ENCODE measurements at places on chromosomes 2 and 18.

- DNase-seq = no peak
Measured at GRCh38 chr2:230930149-230930780, 5.2 kb upstream of the GPR55 start.

DNA sequence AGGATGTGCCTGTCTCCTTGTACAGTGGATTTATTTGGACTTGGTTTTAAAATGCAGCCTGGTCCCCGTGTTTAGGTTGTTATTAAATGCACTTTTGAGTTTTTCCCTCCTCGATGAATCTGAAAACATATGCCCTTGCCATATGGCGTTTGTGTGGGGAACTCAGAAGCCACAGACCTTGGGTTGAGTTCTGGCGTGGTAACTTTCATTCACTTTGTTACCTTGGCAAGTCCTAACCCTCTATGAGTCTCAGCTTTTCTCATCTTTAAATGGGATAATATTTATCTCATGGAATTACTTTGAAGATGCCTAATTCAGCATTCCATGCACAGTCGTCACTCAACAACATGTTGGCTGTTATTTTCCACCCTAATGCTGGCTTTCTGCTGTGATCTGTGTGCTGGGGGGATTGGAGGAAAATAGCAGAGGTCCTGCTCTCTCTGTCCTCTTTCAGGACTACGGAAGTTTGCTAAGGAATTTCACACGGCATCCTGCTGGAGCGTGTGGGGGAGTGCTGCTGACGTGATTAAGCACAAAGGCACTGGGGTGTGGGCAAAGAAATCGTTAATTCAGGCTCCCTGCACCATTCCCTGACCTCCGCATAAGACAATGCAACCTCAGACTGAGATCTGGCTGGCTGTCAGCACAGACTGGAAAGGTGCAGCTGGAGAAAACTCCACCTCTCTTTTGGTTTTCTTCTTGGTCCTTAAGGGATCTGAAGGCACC, 61.7 kb downstream of the LDLRAD4 start:
- no peak for DNase-seq

- no peak for DNase-seq
Measured at GRCh38 chr2:168550670-168551069, 94.6 kb downstream of the CERS6 start.

- DNase-seq = no peak
Measured at GRCh38 chr2:156505696-156506095, 69.5 kb downstream of the GPD2 start.

DNA sequence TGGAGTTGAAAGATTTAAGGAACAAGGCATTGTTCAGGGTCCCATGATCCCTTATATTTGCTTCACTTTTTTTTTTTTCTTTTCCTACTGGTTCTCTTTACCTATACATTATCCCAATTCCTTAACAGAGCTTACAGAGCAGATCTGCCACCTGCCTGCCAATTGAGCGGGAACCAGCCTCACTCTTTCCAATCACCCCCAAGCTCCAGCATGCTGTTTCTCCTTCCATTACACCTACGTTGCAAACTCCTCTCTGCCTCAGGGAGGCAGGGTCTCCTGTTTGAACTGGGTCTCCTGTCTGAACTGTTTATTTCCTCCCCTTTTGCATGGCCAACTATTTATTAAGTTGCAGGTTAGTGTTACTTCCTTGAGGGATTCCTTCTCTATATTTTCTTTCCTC, 77.2 kb upstream of the SLC38A11 start:
- DNase-seq = no peak

GRCh38 chr2:9141091-9141667, 65.4 kb upstream of the ASAP2 start:
- no peak for DNase-seq

DNA sequence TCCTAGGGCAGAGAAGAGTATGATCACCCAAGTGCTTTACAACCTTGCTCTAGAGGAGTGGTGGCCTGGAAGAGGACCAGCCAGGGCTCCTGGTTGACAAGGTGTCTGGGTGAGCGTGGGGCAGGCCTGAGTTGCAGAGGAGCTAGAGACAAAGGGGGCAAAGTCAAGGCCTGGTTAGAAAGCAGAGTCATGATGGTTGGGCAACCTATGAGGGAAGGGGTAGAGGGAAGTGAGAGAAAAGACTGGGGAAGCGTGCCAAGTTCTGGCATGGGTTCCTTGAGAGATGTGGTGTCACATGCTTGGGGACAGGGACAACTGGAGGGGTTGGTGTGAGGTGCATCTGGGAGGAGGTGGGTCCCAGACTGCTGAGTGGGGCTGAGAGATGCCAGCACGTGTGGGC, 13.5 kb downstream of the ZFP36L2 start:
- peak; percentile 47 for DNase-seq

DNA sequence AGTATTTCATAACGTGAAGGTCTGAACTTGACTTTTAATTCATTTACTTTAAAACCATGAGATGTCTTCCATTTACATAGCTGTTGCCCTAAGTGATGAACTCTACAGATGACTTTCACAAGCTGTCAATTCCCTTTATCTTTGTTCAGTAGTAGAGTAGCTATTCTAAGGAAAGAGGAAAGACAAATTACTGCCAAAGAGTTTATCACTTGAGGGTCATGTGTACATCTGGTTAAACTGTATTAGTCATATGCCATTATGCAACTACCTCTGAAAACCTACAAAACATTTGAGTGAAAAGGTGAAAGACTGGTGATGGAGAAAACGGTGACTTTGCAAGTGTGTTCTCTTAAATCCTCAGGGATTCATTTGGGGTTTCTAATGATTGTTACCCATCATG, 763.9 kb downstream of the TMEM182 start:
- no peak for DNase-seq

GRCh38 chr18:2627821-2628276, 27.7 kb upstream of the SMCHD1 start:
- DNase-seq = peak; percentile 4

- no peak for DNase-seq
Measured at GRCh38 chr18:43587538-43588153, 310.4 kb upstream of the SYT4 start.

- no peak for DNase-seq
Measured at GRCh38 chr2:53511549-53511948, 256.1 kb upstream of the CHAC2 start.

DNA sequence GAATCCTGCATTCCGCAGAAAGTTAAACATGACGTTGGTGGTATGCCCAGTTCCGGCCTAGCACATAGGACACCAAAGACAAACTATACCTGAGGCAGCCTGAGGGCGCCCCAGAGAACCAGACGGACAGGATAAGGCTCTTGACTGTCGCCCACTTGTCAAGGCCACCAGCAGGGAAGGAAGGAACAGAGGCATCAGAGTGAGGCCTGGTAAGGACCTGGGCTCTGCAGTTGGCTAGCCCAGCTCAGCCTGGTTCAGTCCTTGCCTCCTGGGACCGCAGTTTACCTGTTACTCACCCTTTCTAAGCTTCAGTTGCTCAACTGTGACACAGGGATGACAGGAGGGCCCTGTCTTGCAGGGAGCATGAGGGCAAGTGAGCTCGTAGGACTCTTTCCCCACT, 82.1 kb downstream of the ACTR2 start:
- no peak for DNase-seq

GRCh38 chr2:238874330-238875050, 26.6 kb downstream of the TWIST2 start:
- no peak for DNase-seq

DNA sequence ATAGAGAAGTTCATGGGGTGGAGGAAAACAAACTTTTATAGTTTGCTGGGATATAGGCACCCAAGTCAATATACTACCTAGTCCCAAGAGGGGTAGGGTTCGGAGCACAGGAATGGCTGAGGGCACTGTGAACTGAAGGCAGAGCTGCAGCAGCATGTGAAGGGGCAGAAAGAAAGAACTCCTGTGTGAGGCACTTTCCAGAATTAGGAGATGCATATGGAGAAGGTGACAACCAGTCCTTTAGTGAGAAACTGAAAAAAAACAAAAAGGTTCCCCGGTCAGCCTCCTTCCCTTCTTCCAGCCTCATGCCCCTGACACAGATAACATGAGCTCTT, 429.1 kb downstream of the DSC3 start:
- no peak for DNase-seq

DNA sequence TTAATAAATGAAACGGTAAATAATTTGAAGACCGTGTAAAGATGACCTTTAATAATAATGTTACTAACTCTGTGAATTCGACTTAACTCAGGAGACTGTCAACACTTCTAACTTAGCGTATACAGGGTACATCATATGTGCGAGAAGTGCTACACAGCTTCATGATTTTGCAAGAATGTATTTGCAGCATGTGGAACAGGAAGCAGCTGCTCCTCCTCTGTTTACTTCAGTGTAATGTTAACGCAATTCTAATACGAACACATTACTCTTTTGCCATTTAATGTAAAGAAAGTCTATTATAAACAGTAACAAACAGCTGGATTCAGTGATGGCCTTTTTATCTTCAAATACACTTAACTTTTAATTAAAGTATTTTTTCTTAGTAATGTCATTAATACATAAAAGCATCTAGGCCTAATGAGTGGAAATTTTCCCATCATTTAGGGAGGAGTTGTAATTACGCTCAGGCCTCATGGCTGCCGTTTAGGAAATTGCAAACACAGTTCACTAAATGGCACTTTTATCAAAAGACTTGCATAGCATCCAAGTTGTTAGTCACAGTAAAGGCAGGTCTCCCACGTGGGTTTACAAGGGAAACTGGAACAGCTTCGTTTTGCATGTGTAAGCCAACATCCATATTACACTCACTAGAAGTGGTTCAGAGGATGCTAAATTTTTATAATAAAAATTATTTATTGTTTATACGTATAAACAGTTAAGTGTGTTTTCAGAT, 635.7 kb downstream of the FBXO15 start:
- no peak for DNase-seq

GRCh38 chr18:1544016-1544415, 639.3 kb downstream of the ADCYAP1 start:
- DNase-seq = no peak

DNA sequence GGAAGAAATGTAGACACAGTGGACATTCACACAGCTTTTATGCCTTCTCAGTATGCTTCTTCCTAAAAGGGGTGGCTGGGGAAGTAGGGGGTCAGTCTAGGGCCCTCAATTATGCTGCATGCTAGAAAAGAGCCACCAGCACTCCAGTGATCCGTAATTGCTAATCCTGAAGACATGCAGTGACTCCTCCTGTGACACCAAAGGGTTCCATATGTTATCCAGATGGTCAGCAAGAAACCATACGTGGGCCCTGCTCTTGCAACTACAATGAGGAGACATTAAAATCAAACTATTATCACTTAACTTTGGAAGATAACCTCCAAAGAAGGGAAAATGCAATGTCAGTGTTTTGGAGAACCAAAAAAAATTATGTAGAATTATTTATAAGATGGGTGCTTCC, 143.4 kb upstream of the LYPD1 start:
- DNase-seq = no peak

- DNase-seq = no peak
Measured at GRCh38 chr2:8255448-8255800, 426.4 kb upstream of the ID2 start.

GRCh38 chr2:181972431-181973170, 13.1 kb upstream of the PPP1R1C start:
- no peak for DNase-seq

- no peak for DNase-seq
Measured at GRCh38 chr2:72014831-72015230, 132.8 kb downstream of the CYP26B1 start.

GRCh38 chr2:219254590-219255201, 978 bp upstream of the TUBA4A start:
- DNase-seq = peak; percentile 80

DNA sequence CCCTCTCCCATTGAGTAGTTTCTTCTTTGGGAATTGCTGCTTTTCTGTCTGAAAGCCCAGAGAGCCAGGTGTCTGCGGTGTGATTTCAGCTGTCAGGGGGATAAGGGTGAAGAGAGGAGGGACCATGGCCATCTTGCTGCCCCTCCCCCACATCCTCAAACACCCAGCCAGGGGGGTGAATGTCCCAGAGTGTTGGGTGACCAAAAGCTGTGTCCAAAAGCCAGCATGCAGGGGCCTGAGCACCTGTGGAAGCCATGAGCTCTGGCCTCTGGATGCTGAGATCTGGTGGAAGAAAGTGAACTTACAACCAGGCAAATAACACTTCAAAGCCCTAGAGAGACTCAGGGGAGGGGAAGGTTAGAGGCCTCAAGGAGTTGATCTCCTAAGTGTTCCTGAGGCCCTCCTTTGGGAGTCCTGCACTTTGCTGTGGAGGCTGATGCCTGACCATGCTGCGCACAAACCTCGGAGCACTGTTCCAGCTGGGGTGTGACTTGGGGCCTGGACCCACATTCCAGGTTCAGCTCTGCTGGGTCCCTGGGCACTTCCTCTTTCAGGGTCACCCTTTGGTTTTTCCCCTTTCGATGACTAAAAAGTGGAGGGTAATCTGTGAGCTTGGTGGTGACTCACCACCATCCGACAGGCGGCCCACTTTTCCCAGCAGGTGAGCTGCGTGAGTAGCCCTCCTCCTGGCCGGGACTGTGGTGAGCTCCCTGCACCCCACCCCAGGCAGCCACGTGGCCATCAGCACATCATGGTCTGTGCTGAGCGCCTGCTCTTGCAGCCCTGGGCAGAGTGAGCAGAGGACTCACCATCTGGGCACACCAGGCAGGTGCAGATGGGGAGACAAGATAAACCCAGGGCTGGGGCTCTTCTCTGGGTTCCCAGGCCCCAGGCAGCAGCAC, 66.8 kb upstream of the FOSL2 start:
- DNase-seq = no peak

GRCh38 chr18:12531749-12532148, 124.0 kb downstream of the PRELID3A start:
- no peak for DNase-seq

- DNase-seq = no peak
Measured at GRCh38 chr2:54966165-54966832, 84.0 kb downstream of the RTN4 start.

DNA sequence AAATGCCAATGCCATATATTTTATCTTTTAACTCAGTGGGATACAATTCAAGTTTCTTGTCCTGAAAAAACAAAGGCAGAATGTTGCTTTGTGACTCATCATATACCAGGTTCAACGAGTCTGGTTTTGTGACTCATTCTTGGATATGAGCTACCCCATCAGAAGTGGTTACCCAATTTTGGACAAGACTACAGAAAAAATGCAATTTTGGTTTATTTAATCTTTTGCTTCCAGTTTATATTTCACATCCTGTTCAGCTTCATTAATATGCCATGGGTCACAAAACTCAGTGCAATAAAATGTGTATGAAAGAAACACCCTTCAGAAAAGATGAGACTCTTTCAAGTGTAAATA, 25.0 kb downstream of the FN1 start:
- DNase-seq = no peak

DNA sequence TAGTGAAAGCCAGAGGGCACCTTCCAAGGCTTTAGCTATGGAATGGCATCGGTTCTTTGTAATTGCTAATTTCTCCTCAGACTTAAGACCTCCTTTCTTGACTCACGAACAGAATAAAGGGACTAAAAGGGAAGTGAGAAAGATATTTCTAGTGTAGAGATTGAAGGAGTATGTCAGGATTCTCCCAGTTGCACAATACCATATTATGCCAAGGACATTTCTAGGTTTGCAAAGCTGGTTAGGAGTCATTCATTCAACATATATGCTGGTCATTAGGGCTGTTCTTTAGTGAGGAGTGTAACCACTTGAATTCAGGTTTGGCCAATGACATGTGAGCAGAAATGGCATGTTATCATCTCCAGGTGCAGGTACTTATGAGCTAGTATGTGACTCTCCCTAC, 7.4 kb downstream of the REEP1 start:
- DNase-seq = no peak
